Eye (tissue), 1 donor: ENCODE measurements at places on chromosomes 1 and 21.

- no peak for DNase-seq
Measured at GRCh38 chr1:91513706-91514105, 13.1 kb downstream of the CDC7 start.

GRCh38 chr21:35402061-35402460, 353.0 kb upstream of the RUNX1 start:
- no peak for DNase-seq

- no peak for DNase-seq
Measured at GRCh38 chr1:89757532-89757931, 63.3 kb upstream of the LRRC8D start.

DNA sequence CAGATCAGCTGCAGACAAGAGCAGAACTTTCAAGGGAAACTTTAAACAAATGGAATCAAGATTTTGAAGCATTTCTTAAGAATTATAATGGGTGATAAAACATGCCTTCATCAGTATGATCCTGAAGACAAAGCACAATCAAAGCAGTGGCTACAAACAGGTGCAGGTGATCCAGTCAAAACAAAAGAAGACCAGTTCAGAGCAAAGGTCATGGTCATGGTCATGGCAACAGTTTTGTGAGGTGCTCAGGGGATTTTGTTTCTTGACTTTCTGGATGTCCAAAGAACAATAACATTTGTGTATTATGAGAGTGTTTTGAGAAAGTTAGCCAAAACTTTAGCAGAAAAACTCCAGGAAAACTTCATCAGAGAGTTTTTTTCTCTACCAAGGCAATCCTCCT, 681.7 kb upstream of the PTBP2 start:
- DNase-seq, result no peak

- no peak for DNase-seq
Measured at GRCh38 chr1:77265180-77265579, 16.6 kb upstream of the AK5 start.

GRCh38 chr1:10514490-10515235, 39.9 kb downstream of the PEX14 start:
- DNase-seq, result peak; percentile 86

DNA sequence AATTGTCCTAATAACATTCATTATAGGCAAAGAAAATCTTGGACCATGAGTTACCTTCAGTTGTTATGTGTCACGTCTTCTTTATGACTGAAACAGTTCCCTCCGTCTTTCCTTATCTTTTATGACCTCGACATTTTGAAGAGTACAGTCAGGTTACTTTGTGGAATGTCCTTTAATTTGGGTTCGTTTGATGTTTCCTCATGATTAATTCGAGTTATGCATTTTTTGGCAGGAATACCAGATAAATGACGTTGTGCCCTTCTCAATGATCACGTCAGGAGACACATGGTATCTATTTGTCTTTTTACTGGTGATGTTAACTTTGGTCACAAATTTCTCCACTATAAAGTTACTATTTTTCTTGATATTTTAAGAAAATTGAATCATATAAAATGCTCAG, 17.3 kb upstream of the KLF17 start:
- no peak for DNase-seq

- DNase-seq, result no peak
Measured at GRCh38 chr1:89041119-89041641, 18.5 kb upstream of the GBP3 start.

- DNase-seq, result no peak
Measured at GRCh38 chr1:18198260-18198659, 90.7 kb downstream of the IGSF21 start.

- peak; percentile 93 for DNase-seq
Measured at GRCh38 chr1:218890451-218890850, 283.2 kb upstream of the LYPLAL1 start.

GRCh38 chr1:30385246-30385995, 338.0 kb downstream of the MATN1 start:
- no peak for DNase-seq

DNA sequence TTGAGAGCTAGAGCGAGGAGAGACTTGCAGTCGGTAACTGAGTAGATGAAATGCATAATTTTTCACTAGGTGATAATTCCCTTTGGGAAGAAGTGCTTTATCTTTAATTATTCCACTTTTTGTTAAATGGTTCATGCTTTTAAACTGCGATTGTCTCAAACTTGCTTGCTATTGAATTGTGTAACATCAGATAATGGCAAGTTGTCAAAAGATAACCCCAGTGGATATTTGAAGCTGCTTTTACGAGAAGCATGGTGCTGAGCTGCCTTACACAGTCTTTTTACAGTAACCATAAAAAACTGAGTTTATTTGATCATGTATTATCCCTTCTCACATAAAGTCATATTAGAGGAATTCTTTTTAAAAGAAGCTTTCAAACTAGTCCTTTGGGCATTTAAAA, 30.2 kb downstream of the TMEM50B start:
- no peak for DNase-seq

DNA sequence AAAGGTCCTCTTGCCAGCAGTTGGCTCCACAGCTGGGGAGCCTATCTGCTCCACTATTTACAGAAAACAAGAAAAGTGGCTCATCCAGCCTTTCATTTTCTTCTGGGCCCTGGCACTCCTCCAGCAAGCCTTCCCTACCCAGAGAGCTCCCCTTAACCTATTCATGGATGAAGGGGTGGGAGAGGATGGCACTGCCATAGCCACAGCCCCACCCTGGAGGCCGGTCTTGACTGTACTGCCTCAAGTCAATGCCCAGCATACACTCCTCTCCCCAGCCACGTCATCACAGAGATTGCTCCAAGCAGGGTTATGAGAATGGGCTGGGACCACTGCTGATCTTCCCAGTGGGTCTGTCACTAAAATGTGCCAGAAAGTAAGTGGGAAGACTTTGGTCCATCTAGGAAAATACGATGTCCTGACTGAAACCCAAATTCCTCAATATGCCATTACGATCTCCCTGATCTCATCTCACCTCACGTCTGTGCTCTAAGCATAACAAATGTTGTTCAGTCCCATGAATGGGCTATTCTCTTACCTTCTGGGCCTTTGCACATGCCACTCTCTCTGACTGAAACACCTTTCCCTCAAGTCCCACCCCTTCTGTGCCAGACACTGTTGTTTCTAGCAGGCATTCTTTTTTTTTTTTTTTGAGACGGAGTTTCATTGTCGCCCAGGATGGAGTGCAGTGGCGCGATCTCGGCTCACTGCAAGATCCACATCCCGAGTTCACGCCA, 21.4 kb upstream of the PTAFR start:
- no peak for DNase-seq

GRCh38 chr1:183180634-183181056, 5.4 kb upstream of the LAMC2 start:
- peak; percentile 24 for DNase-seq

DNA sequence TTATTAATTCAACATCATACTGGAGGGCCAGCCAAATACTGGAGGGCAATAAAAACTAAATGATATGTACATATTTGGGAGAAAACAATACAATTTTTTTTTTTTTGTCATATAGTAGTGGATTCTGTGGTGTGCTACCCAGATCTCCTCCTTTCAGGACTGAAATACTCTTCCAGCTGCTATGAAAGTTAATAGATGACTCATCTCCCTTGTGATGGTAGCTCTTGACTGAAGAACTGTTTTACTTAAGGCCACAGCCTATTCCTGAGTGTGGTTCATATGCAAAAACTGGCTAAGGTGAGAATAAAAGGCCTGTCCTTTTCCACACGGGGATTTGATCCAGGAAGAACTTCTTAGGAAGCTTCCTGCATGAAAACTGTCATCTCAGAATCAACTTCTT, 307.9 kb downstream of the HLX start:
- no peak for DNase-seq

- no peak for DNase-seq
Measured at GRCh38 chr1:100265562-100265930, 470 bp upstream of the RTCA start.

GRCh38 chr1:59903141-59903754, 23.3 kb downstream of the CYP2J2 start:
- DNase-seq, result peak; percentile 55

- DNase-seq, result no peak
Measured at GRCh38 chr1:31013187-31013864, 52.2 kb downstream of the PUM1 start.

GRCh38 chr1:100266741-100267140, 725 bp downstream of the RTCA start:
- DNase-seq, result no peak

DNA sequence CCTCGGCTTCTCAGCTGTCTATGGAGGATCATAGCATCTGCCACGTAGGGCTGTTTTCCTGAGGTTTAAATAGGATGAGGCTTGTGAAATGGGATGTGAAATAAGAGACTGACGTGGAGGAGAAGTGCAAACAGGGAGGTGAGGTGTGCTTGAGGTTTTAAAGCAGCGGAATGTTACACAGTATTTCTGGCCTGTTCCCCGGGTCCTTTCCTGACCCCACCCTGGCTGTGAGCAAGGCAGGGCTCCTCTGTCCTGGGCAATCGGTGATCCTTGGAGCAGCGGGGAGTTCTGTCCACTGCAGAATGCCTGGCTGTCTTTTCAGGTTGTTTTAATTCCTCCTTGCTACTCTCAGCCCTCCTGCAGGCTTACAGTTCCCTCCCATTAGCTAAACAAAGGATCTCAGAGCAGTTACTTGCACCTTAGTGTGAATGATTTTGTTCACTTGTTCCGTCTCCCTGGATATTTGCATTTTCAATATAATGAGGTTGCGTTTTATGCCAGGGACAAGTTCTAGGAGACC, 38.6 kb downstream of the LHX4 start:
- DNase-seq, result no peak

DNA sequence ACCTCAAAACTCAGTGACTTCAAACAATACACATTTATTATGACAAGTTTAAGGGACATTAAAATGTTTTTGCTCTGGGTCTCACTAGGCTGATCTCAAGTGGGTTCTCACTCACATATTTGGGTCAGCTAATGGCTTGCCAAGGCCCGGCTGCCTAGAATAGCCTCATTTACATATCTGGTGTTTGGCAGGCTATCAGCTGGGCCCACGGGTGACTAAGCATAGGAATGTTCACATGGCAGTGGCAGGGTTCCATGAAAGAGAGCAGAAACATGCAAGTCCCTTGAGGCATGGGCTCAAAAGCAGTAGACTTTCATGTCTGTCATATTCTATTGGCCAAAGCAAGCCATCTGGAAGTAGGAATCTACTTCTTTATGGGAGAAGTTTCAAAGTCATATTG, 492.6 kb downstream of the KCNT2 start:
- DNase-seq, result peak; percentile 58

GRCh38 chr1:247482747-247483146, 24.8 kb upstream of the OR2B11 start:
- DNase-seq, result no peak

DNA sequence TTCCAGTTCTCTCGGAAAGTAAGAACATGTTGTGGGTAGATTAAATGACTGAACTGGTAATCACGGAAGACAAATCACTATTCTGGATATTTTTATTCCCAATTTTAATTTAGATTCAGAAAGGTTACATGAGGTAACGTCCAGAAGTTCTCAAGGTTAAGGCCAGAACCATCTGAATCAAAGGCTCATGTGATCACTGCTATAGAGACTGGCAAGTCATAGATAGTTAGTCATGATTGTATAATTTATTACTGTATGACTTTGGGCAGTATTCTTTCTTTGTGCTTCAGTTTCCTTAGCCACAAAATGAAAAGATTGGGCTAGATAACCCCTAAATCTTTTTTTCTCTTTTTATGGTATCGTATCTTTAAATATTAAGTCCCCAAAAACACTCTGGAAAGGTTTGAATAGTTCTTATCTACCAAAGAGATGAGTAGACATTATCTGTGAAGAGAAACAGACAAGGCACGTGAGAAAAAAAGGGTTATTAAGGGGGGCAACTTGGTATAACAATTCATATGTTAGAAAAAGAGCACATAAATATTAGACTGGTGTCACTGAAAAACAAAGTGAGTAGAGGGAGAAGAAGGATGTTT, 241.0 kb downstream of the PTPRC start:
- DNase-seq, result no peak
